ENCODE measurements at places on chromosomes 2 and 18.

DNA sequence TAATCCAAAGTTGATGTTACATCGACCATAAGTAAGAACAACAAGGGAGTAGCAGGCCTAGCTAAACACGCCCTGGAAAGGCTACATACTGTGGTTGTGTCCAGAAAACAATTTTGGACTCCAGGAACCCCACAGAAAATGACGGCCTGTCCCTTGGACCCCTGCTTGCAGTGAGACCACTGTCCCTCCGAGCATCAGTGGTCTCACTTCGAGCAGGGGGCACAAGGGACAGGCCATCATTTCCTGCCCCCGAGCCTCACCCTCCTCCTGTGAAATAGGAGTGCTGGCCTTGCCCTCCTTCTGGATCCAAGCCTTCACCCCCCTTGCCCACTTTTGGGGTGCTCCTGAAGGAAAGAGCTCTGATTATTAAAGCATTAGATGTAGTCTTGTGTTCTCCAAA lies 144.4 kb downstream of the CTIF start:
- no peak for DNase-seq

- DNase-seq: no peak
These were observed 16.7 kb downstream of the L3MBTL4 start for GRCh38 chr18:6397931-6398566.

DNA sequence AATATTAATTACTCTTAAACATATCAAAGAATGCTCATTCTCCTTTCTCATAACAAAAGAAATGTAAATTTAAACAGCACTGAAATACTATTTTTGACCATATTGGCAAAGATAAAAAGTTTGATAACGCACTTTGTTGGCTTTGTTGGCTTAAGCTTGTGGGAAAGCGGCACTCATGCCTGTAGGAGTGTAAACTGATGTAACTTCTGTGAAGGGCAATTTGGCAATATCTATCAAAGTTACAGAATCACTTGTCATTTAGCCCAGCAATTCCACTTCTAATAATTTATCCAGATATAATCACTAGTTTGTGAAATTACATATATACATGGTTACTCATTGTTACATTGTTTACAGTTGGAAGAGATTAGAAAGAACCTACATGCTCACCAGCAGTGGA lies 311.8 kb upstream of the STON1 start:
- DNase-seq: no peak

- DNase-seq: no peak
These were observed 680 bp downstream of the DTNB start for GRCh38 chr2:25672494-25673299.

DNA sequence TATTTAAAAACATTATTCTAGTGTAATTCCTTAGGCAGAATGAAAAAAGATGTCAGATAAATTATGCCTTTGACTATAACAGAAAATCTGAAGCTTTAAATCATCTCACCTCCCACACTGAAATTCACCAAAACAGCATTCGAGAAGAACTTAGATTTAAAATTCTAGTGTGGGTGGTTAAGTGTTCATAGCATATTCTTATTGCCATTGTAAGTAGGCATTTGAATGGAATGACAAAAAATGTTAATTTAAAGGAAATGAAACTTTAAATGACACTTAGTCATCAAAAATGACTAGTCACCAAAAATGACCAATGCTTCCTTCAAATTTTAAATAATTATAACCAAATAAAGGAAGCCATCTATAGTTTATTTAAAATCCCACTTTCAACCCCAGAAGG lies 7.0 kb upstream of the ZNF407 start:
- DNase-seq: no peak

GRCh38 chr2:239566162-239566994 lies 165.6 kb upstream of the HDAC4 start:
- no peak for DNase-seq

- DNase-seq: no peak
These were observed 121.5 kb downstream of the RTN4 start for GRCh38 chr2:54928719-54929118.

GRCh38 chr18:29501952-29502351 lies 1325.0 kb upstream of the CDH2 start:
- DNase-seq: no peak

GRCh38 chr2:174717273-174717672 lies 47.0 kb downstream of the CHRNA1 start:
- DNase-seq: no peak

- no peak for DNase-seq
These were observed 572 bp downstream of the RPS27A start for GRCh38 chr2:55232863-55233657.

GRCh38 chr2:201204655-201205514 lies 21.9 kb downstream of the CASP10 start:
- no peak for DNase-seq

DNA sequence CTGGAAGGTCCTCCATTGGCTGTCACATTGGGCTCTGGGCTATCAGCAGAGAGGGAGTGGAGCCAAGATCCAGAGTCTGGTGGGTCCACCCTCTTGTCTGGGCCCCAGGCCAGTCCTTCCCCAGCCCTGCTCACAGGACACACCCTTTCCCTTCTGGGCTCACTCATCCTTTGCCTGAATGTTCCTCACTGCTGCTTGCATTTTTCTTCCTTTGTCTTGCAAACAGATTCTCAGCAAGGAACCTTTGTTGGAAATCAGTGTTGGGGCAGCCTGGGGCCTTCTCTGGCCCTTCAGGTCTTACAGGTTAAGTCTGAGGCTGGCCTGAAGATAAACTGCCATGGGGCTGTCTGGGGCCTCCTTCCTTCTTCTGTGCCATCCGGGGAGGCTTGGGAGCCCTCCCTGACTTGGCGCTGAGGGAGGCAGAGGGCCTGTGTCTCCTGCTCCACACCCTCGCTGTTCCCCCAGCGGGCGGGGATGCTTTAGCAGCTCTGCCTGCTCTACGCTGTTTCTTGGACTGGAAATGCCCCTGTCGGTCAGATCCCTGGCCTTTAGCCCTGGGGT lies 11.5 kb upstream of the CELF4 start:
- DNase-seq: no peak

DNA sequence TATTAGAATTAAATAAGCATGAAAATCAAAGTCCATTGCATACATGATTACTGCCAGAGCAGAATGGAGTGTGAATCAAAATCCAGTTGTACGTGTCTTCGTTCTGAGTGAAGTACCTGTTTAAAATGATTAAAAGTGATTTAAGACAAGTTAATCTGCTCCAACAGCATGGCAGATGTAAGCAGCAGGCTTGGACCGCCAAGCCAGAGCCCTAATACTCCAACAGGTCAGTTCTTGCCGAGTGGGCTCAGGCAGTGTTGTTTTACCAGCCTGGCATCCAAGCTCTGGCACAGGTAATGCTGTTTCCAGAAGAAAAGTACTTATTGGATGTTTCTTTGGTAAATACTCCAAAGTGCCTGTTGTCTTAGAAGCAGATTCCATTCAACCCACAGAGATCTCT lies 171.4 kb upstream of the EPAS1 start:
- DNase-seq: no peak

GRCh38 chr2:114156366-114157056 lies 266.6 kb downstream of the ACTR3 start:
- DNase-seq: no peak

DNA sequence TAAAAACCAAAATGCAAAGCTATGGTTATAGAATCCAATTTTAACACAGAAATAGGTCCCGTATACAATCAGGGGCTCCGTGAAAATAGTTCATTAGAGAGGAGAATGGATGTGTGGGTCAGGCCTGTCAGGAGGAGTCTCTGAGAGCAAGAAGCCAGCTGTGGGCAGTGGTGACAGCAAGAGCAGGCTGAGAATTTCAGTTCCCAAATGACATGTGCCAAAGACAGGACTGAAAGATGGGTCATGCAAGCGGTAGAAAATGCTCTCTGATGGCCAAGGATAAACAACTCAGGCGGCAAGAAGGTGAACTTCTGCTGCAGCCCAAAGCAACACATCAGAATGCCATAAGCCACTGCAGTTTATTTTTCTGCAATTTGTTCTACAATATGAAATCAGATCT lies 100.4 kb downstream of the CCDC141 start:
- DNase-seq: no peak

DNA sequence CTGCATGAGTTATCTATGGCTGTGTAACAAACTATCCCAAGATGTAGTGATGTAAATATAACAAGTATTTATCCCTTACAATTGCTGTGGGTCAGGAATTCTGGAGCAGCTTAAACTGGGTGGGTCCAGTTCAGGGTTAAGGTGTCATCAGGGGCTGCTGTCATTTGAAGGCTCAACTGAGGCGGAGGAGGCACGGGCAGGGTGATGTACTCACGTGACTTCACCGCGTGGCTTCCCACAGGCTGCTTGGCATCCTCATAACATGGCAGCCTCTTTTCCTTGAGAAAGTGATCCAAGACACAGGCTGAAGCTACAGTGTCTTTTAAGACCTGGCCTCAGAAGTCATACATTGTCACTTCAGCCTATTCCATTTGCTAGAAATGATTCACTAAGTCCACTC lies 125.8 kb downstream of the PTGR3 start:
- DNase-seq: no peak

GRCh38 chr2:96489663-96490062 lies 15.5 kb downstream of the NEURL3 start:
- no peak for DNase-seq

- no peak for DNase-seq
These were observed 31.9 kb downstream of the PKP4 start for GRCh38 chr2:158488442-158489216.

DNA sequence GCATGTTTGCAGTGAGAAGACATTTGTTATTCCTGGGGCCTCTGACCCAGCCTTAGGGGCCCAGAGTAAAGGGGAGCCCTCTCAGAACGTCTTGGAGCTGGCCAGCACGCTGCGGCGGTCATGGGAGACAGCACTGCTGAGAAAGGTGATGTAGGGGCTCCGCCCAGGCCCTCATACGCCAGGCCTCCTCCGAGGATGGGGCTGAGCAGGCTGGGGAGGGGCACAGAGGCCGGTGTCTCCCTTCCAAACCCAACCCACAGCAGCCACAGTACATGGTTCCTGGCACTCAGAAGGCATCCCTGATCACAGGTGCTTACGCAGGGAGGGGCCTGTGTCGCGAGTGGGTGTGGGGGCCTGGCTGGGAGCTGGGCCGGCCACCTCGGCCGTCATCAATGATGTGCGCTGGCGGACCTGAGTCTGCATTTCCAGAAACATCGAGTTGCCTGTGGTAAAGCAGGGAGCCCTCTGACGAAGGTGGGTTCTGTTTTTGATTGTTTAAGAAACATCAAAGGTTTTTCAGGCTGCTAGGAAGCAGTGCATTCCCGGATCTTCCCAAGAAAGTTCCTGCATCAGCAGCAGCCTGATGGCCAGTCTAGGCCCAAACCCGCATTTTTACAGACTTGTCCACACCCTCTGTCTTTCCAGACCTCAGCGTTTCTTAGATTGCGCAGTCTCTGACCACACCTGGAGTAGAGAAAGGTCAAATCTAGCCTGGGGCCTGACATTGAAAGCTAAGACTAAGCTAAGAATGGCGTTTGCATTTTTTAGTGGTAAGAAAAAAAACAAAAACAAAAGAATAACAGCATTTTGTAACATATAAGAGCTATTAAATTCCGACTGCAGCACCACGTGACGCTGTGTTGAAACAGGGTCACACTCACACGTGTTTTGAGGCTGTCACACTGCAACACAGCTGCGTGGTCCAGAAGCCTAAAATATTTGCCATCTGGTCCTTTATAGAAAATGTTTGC lies 51.2 kb upstream of the PXDN start:
- no peak for DNase-seq

GRCh38 chr2:65605058-65605742 lies 172.8 kb upstream of the SPRED2 start:
- no peak for DNase-seq

DNA sequence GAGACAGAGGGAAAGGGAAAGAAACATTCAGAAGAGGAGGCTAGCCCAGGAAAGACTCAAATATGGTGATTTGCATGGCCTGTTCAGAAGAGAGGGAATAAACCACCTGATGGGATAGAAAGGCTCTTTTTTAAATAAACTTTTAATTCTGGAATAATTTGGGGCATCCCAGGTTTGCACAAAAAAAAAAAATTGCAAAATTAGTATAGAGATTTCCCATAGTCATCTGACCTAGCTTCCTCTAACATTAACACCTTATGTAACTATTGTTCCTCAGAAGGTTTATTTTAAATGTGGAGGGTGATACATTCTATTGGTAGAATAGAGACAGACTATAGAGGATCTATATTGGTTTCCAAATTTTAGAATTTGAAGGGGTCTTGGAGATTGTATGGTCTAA lies 330.4 kb upstream of the SLC14A2 start:
- no peak for DNase-seq

DNA sequence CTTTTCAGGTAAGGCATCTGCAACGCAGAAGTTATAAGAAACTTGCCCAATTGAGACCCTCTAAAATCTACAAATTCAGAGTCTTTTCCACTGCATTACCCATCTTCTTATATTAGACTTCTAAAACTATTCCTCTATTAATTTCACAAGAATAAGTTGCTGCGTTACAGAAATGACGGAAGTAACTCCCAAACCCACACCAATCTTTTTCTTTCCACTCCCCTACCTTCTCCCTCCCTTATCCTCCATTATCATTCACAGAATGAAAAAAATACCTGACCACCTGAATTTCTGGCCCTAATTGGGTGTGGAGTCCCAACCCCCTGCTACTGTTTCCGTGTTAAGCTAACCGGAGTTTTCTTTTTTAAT lies 689 bp downstream of the RPRD1A start:
- DNase-seq: no peak

DNA sequence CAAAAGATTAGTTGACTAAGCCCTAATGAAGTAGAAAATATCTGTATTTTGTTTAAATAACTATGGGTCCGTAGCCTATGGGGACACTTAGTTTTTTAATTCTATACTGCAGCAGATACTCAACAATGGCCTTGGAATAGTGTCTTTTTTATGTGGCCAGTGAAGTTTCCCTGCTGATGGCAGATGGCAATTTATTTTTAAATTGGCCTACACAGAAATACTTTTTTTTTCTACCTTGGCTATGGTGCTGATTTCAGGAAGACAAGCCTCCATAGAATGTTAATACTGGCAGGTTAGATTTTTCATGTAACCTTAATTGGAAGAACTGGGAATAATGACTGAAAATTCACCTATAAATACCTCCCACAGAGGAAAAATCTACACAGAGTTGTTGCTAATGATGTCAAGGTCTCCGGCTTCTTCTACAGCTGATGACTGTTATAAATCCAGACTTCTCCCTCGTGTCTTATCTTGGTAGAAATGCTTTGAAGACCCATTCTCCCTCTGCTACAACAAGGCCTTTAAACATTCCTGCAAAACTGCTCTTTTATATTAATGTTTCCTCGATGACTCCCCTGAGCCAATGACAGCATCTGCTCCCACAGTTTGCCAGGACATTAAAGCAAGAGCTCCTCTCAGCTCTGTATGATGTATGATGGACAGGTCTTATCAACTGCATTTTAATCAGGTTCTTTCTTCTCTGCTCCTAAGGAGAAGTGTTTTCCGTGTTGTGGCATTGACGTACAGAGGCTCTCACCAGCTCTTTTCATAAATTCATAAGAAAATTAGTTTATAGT lies 29.1 kb upstream of the FAM98A start:
- no peak for DNase-seq

Data from cortex of kidney (tissue), 1 donor.